ENCODE measurements at places on chromosomes 7 and 10. TPM values are rescaled to one million over a fixed set of nuclear protein-coding genes. Genes with fewer than 3 reads are reported as not detected.

Gene NCF1
- total RNA-seq: not detected

Gene PPP1R3C
- total RNA-seq: 26.3 TPM

GRCh38 chr7:23093546-23093945 is 12.0 kb upstream of the KLHL7 start:
- H3K4me1 ChIP-seq: no peaks in the 10 kb centered on the region
- H3K4me3 ChIP-seq: no peak overlapping the region
- no peaks in the 10 kb centered on the region for H3K27me3 ChIP-seq
- no peak overlapping the region for H3K27ac ChIP-seq
- no peak for DNase-seq
- H3K36me3 ChIP-seq: no peaks in the 10 kb centered on the region

DNA sequence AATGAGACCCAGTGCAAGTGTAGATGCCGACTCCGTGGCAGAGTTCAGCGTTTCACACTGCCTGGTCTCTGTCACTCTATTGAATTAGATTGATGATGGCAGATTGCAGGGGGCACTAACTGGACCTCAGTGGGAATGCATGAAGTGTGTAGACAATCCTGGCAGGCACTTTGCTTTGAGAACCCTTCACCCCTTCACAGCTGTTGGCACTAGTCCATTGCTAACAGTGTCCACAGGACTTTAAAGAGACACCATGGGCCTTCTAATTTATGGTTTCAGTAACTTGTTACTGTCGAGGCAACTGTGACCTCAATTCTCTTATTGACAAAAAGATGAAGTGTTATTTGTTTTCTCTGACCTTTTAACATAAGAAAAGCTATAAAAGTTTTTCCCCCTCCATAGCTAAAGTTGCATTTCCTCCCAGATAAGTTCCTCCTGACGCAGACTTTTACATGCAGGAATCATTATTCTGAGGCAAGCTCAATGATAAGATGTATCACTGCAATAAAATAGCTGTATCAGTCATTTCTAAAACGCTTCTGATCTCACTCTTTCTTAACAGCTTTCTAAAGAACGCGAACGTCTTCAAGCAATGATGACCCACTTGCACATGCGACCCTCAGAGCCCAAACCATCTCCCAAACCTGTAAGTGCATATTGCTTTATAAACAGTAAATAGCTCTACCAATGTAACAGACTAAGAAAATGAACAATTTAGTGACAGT is 238.9 kb downstream of the FOXP2 start:
- no peaks in the 10 kb centered on the region for H3K36me3 ChIP-seq
- H3K4me1 ChIP-seq: no peaks in the 10 kb centered on the region
- DNase-seq: no peak
- no peak overlapping the region for H3K27ac ChIP-seq
- H3K4me3 ChIP-seq: no peak overlapping the region

Gene ELMO1
- 74.4 TPM for total RNA-seq

Gene MRC1
- total RNA-seq: 18.9 TPM

Measured in vagina (tissue), 2 donors.